ENCODE measurements at places on chromosomes 11 and 22.

- DNase-seq = no peak
Measured at GRCh38 chr11:66902486-66903177, 45.8 kb downstream of the LRFN4 start.

GRCh38 chr11:65150509-65151299 lies 16.4 kb upstream of the SYVN1 start:
- no peak for DNase-seq

GRCh38 chr11:133171374-133171773 lies 360.9 kb downstream of the OPCML start:
- DNase-seq = no peak

DNA sequence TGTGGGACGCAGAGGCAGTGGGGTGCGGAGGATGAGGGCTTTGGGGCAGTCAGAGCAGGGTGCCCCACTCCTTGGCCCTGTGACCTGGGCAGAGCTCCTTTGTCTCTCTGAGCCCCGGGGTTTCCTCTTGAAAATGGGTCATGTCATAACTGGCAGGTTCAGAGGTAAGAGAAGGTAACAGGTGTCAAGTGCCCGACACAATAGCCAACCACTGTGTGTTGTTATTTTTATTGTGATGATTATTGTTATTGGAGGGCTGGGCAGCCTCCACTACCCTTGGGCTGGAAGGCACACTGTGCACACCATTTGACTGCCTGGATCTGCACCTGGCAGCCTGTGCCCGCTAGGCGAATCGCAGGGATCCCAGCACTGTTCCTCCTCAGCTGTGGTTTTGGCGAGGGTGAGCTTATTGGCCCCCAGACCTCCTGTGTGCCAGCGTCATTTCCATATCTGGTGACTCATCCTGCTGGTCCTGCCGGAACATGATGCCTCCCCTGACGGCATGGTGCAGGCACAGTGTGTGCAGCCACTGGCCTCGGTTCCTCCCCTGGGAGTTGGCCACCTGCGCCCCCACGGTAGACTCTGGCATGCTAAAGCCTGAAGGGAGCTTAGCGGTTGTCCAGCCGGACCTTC lies 15.4 kb upstream of the SOX10 start:
- DNase-seq = no peak

GRCh38 chr22:47628477-47629272 lies 866.2 kb downstream of the TBC1D22A start:
- no peak for DNase-seq

DNA sequence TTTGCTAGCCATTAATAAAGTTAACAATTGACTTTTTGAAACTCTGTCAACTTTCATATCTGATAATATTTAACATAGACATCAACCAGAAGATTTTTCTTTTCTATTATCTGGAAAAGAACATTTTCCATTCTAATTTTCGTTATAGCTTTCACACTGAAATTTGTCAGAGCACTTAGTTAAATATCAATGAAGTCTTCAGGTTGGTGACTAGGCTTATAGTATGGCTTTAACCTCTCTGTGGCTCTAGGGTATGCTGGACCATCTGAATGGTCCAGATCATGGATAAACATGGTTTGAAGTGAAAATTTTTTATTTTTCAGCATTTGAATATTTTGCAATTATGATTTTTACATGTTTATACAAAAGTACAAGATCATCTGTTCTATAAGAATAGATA lies 548.1 kb downstream of the CNTN5 start:
- DNase-seq = no peak

GRCh38 chr11:1384199-1384970 lies 5.3 kb upstream of the BRSK2 start:
- no peak for DNase-seq
